Pulmonary artery endothelial cell (primary cell): ENCODE measurements at places on chromosomes 5 and 9. TPM values are rescaled to one million over a fixed set of nuclear protein-coding genes. Genes with fewer than 3 reads are reported as not detected.

STK32A gene
- 0.18 and 0.20 TPM in 2 replicates for total RNA-seq

CFAP90 gene
- total RNA-seq, result not detected in 2 replicates

NAIP gene
- total RNA-seq, result 1.2 and 1.5 TPM in 2 replicates

FAM221B gene
- total RNA-seq, result not detected in 2 replicates

ALDH1A1 gene
- total RNA-seq, result 130 and 699 TPM in 2 replicates

DBH gene
- not detected in 2 replicates for total RNA-seq

ZBTB43 gene
- total RNA-seq, result 7.4 and 7.8 TPM in 2 replicates

SKP1 gene
- total RNA-seq, result 248 and 304 TPM in 2 replicates

RNF145 gene
- total RNA-seq, result 55.7 and 59.3 TPM in 2 replicates

CDC42SE2 gene
- total RNA-seq, result 47.0 and 49.3 TPM in 2 replicates

ELAVL2 gene
- total RNA-seq, result 0.07 TPM in 1 of 2 replicates, not detected in the other

SLC6A19 gene
- not detected in 2 replicates for total RNA-seq

GPSM1 gene
- total RNA-seq, result 24.1 and 32.1 TPM in 2 replicates

ZBED3 gene
- 1.7 and 3.6 TPM in 2 replicates for total RNA-seq

PFN3 gene
- not detected in 2 replicates for total RNA-seq

DNA sequence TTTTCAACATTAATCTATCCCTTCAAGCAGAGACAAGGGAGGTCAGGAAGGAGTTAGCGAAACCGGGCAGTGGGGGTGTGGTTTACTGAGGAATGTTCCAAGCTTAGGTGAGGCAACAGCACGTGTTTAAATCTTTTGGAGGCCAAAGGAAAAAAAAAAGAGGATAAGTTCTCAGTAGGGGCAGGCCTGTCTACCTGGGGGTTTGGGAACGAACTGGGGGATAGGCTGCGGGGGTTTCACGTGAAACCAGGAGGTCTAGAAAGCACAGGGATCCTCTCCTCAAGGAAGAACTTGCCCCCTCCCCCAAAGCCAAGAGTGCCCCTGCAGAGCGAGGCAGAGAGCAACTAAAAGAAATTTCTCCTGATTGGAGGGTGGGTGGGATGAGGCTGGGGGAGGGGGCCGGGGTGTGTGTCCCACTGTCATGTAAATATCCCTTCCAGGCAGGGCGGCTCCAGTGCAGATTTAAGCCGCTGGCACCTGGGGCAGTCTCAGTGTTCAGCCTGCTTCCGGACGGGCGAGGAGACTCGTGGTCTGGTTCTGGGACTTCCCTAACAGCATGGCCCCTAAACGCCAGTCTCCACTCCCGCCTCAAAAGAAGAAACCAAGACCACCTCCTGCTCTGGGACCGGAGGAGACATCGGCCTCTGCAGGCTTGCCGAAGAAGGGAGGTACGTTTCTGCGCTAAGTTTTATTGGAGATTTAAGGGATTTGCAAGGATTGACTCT is 5.5 kb upstream of the SET start:
- no peak for DNase-seq

- DNase-seq, result no peak
Measured at GRCh38 chr9:34898846-34899245, 59.2 kb upstream of the PHF24 start.

DNA sequence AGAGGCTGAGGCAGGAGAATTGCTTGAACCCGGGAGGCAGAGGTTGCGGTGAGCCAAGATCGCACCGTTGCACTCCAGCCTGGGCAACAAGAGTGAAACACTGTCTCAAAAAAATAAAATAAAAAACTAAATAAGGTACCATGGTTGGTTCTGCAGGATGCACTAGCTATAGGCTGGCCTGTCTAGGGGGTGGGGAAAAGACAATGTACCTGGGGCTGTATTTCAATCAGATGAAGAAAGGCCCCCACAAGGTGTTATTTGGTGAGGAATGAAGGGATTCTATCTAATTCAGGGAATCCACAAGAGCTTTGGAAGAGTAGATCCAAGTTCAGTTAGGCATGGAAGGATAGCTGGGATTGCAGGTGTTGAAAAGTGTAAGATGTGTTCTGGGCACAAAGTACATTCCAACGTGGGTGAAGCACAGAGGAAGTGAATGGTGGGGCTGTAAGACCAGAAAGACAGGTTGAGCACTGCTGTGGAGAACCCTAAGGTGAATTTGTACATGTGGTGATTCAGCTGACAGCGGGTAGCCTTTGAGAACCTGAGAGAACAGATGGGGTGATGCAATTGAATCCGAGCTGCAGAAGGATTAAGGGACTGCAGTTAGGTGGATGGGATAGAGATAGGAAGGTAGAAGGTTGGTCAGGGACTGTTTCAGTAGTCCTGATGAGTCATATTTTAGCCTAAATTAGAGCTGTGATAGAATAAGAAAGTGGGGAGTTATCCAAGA is 71.8 kb downstream of the CAST start:
- DNase-seq, result no peak

GRCh38 chr9:20297646-20298084 is 324.6 kb downstream of the MLLT3 start:
- DNase-seq, result no peak

GRCh38 chr5:15852217-15852616 is 327.4 kb downstream of the MARCHF11 start:
- DNase-seq, result no peak

DNA sequence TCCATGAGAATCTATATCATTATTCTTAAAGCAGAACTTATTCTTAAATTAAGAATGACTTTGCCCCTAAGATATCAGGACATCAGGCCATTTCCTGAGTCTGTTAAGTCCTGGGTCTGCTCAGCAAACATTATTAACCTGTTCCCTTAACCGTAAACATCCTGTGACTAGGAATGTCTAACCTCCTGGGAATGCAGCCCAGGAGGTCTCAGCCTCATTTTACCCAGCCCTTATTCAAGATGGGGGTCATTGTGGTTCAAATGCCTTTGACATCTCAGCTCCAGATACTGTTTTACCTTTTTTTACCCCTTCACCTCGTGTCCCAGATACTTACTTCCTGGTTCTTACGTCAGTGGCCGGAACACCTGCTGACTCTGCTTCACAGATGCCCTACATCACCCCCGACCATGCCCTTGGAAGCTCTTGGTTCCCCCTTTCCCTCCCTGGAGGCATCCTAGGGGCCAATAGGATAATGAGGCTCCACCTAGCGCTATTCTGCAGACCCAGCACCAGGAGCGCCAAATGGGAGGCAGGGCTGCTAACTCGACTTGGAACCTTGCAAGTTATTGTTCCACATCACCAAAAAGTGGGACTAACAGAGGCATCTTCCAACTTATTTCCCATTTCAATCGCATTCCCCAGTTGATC is 182.5 kb downstream of the MED10 start:
- no peak for DNase-seq

- DNase-seq, result no peak
Measured at GRCh38 chr5:18119156-18119785, 485.0 kb downstream of the TAF11L14 start.

DNA sequence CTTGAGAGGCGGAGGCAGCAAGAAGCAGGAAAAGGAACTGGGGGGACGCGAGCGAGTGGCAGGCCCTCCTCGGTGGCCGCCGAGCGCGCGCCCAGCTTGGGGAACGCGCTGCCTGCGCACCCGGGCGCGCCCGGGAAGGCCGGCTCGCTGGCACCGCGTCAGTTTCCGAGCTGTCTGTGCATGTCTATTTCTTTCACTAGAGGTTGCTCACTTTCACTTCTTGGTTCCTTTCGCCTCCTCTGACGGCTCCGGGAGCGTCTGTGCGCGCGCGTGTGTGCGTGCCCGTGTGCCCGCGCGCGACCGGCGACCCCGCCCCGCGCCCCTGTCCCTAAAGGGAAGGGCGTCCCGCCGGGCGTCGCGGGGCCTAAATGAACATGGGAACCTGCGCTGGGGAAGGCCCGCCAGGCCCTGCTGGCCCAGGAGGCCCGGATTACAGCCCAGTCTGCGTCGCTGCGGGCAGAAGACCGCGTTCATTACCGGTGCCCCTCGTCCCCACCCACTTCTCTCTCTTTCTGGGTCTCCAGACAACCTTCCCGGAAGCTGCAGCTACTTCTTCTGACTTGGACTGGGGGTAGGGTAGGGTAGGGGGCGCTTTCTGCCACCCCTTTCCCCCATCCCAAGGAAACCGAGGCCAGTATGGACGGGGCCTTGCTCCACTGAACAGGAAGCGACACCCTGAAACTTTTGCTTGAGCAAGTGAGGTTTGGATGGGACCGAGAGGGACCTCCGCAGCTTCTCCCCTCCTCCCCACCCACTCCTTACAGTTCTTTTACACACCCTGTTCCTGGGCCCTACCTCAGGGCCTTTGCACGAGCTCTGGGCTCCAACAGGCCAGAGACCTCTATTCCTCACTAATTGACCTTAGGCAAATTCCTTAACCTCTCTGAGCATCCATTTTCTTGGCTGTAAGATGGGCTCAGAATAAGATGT is 205.8 kb upstream of the IER5L start:
- DNase-seq, result no peak

DNA sequence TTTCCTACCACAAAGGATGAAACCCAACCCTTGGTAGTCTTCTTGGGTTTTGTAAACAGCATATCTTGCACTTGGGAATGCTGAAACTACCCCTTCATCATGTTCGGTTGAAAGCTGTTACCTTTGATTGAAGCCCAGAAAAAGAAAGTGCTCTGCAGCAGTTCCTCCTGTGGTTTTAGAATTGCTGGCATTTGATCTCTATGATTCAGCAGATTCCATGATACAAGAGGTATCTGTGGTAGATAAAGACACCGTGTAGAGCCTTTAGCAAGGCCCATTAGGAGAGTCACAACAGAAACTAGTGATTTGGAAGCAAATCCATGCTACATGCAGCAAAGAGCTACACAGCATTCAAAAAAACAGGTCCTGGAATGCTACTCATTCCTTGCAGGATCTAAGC is 557.0 kb downstream of the TLE1 start:
- no peak for DNase-seq

- DNase-seq, result peak; percentile 54
Measured at GRCh38 chr5:113038714-113039113, 62.1 kb downstream of the DCP2 start.

DNA sequence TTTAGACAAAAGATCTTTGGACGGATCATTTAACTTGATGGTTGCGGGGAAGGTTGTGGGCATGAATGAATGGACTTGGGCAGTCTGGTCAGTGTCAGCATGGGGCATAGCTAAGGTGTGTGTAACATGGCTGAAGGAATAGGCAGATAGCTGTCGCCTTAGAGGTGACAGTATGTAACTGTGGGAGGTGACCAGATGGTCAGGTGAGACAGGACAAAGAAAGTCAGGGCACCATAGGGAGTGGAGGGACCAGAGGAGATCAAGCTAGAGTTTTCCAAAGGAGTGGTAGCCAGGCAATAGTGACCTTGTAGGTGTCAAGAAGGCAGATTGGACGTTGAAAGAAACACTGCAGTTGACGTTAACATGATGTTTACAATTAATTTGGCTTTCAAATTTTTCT is 43.1 kb downstream of the MARCHF6 start:
- DNase-seq, result no peak

- no peak for DNase-seq
Measured at GRCh38 chr5:172553167-172553566, 87.9 kb upstream of the NEURL1B start.

DNA sequence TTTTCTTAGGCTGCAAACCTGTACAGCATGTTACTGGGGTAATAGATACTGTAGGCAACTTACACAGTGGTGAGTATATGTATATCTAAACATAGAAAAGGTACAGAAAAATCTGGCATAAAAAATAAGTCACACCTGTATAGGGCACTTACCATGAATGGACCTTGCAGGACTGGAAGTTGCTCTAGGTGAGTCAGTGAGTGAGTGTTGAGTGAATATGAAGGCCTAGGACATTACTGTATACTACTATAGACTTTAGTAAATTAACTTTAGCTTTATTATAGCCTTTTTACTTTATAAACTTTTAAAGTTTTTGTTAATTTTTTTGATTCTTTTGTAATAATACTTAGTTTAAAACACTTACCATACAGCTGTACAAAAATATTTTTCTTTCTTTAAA is 51.3 kb downstream of the DENND4C start:
- DNase-seq, result no peak

- peak; percentile 66 for DNase-seq
Measured at GRCh38 chr5:37071901-37072581, 177.1 kb downstream of the CPLANE1 start.

DNA sequence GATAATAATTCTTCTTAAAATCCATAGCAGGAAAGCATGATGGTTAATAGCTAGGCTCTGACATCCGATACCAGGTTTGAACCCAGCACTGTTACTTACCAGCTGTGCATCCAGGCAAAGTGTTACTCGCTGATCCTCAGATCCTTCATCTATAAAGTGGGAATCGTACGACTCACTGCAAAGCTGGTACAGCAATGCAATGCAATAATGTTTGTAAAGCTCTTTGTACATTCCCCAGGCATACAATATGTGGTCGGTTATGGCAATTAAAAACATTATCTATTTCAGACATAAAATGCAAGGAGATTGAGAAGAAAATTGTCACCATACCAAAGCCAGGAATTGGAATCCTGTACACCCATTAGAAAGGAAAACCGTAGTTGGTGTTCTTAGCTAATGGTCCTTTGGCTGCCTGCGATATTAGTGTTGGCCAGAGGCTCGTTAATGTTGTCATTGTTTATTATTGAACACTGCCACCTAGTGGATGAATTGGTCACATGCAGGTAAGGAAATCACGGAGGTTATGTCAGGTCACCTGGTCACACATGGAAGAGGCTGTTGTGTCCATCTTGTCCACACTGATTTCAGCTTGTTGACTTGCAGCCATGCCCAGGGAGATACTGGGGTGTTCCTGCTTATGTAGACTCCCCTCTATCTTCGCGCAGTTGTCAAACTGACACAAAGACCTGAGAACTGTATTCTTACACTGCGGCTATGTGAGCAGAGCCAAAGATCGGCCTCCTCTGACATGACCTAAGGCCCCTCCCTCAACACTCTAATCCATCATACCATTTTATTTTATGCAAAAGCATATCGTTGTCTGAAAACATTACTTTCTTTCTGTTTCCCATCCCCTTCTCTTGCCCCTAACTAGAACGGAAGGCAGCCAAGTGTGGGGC is 87.5 kb upstream of the PPP2R2B start:
- DNase-seq, result peak; percentile 22

DNA sequence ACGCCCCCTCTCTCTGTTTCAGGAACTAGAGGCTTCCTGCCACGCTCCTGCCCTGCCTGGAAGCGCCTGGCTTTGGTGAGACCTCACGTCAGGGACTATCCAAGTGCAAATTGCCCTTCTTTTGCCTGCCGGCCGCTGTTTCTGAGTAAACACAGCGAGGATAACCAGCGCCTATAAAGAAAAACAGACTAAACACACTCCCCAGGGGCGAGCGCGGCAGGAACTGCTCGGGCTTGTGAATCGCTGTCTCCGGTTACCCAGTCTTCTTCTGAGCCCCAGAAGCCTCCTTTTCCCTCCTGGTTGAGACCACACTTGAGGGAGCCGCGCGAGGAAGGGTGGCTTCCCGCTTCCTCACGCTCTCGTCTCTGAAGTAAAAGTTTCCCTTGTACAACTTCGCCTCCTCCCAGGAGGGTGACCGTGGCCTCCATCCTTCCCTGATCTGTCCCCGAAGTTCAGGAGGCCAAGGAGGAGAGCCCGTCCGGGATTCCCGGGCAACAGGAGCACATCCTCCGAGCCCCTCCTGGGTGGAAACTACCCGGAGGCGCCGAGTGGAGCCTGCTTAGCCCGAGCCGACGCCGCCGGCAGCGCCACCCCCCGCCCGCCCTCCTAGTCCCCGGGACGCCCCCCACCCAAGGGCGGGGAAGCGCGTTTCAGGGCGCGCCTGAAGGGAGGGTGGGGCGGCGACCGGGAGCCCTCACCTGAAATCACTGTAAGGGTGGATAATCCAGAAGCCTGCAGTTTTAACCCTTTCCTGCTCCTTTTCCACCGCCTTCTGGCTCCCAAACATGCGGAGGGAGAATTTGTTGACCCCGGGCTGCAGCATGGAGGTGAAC is 993 bp downstream of the HCN1 start:
- DNase-seq, result no peak

GRCh38 chr9:135584371-135584770 is 22.8 kb downstream of the PAEP start:
- no peak for DNase-seq
